NCI-H2081 treated with DMSO at 0.1 percent for 48 hours (cell line): ENCODE measurements at places on chromosomes 7 and 10.

DNA sequence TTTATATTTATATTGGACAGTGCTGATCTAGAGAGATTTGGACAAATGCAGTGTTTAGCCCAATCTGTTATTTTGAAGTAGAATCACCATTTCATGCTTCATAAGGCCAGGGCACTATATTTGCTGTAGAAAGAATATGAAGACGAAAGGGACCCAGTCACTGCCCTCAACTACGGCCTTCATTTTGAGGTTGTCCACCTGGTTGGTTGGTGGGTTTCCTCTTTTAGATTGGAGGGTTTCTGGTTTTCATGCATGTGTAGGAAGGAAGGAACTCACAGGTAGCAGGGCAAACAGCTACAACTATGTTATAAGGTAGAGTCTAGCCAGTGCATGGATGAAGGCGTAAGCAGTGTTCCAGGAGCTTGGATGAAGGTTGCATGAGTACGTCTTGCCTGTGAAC lies 56.3 kb downstream of the ARID5B start:
- no peak for DNase-seq

- DNase-seq, result no peak
These were observed 4.8 kb downstream of the INHBA start for GRCh38 chr7:41698114-41698513.

GRCh38 chr10:72622271-72622670 lies 3.6 kb downstream of the MICU1 start:
- no peak for DNase-seq

DNA sequence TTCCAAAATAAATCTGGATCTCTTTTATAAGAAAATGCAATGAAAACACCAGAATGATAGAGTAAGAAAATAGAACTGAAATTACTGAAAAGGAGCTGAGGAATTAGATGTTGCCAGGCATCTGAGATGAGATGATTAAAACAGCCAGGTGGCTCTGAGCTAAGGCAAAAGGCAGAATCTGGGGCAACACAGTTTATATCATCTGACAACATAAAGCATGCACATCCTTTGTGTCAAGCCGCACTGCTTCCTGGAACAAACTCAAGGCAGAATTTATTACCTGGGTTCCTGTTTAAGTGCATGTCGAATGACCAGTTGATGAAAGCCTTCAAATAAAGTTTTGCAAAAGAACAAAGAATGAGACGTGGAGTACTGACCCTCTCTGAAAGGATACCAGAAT lies 247.0 kb downstream of the SNX10 start:
- peak; percentile 7 for DNase-seq

DNA sequence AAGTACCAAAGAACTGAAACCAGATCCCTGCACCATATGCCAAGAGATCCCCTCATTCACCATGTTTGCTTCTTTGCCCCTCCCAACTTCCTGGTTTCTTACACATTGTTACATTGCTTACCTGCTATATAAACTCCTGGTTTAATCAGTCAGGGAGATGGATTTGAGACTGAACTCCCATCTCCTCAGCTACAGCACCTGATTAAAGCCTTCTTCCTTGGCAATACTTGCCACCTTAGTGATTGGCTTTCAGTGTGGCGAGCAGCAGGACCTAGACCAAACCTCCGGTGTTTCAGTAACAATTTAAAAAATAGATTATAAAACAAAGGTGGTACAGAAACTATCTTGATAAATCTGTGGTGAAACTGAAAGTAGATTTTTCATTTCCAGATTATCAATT lies 122.6 kb downstream of the ST7 start:
- no peak for DNase-seq

DNA sequence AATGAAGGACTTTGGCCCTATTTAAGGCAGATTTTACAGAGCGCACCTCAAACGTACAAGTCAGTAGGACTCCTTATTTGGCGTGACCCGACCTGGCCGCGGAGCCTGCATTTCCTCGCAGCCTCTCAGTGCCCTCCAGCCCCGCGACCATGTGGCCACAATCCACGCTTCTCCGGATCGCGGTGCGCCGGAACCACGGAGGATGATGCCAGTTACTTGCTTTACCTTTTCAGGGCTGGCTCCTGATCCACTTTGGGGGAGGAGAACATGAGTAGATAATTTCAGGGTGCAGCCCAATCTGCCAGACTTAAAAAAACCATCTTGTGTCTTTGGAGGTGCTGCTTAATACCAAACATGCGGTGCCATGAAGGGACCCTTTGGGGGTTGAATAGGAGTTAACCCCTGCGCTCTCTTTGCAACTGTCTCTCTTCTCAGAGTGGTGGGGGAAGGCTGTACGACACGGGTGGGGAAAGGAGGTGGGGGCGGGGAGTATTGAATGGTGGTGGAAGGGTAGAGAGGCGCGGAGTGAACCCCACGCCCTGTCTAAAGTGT lies 1.5 kb downstream of the FRAT1 start:
- no peak for DNase-seq

GRCh38 chr7:125391921-125392320 lies 462.3 kb upstream of the POT1 start:
- no peak for DNase-seq

DNA sequence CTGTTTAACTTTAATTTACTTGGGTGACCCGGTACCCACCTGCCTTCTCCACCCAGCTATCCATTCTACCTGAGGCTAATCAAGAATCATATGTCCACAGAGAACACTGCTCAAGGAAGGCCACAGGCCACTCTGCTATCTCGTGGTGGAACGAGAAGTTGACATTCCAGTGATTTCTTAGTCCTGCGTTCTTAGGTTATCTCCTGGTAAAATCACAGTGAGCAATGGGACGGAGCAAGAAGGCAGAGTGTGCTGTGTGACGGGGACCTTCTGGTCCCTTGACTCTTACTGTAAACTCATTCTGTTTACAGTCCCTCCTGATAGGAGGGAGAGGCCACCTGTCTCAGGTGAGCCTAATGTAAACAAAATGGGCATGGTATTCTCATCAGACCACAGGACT lies 256.6 kb downstream of the TNS3 start:
- DNase-seq, result no peak

GRCh38 chr7:22633286-22633953 lies 93.6 kb upstream of the IL6 start:
- DNase-seq, result no peak

DNA sequence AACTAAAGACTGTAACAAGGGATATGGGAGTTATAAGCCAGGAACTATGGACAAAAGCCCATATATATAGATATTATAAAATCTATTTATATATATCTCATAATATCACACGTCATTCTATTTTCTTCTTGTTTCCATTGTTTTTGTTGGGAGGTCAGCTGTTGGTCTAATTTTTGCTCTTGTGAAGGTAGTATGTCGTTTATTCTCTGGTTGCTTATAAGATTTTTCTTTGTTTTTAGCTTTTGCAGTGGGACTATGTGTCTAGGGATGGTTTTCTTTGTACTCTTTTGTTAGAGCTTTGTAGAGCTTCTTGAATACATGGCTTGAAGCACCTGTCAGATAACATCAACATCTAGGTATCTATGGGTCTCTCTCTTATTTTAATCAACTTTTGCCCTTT lies 14.0 kb downstream of the ARL4A start:
- DNase-seq, result no peak

- no peak for DNase-seq
These were observed 388 bp downstream of the CNOT4 start for GRCh38 chr7:135509589-135509838.

DNA sequence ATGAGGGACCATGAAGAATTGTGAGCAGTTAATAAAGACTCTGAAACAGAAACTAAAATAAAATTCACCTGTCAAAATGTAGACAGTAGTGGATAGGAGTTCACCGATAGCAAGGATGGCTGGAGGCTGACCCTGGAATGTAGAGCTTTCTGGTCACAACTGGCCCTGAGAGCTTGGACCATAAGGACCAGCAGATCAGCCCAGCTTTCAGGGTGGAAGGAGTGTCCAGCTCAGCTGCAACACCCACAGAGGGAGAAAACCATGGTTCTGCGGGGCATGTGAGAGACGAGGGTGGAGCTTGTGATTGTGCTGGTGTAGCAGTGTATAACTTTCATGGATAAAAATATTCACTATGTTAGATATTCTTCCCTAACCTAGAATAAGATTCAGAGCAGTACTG lies 199.9 kb downstream of the KCND2 start:
- DNase-seq, result no peak

GRCh38 chr10:2366264-2366931 lies 629.1 kb upstream of the ADARB2 start:
- no peak for DNase-seq

DNA sequence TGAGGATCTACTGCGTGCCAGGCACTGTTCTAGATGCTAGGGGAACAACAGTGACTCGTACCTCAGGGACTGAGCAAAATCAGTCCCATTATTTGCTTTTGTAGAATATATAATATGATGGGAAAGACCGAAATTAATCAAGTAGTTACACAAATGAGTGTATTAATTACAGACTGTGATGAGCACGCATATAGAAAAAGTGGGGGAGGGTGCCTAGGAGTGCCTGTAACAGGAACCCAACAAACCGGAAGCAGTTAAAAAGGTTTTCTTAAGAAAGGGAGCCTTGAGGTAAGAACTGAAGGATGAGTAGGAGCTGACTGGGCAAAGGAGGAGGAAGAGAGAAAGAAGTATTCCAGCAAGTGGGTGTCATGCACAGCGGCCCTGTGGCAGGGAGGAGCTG lies 28.2 kb upstream of the IL6 start:
- DNase-seq, result no peak

DNA sequence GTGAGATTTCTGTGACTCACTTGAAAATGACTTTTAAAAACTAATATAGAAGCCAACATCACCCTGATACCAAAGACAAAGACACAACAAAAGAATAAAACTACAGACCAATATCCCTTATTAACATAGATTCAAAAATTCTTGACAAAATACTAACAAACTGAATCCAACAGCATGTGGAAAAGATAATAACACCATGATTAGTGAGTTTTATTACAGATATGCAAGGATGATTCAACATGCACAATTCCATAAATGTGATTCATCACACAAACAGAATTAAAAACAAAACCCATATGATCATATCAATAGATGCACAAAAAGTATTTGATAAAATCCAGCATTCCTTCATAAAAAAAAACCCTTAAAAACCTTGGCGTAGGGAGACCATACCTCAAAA lies 6.5 kb downstream of the MGAM start:
- DNase-seq, result no peak
